Activated CD4-positive, alpha-beta T cell treated with anti-CD3 and anti-CD28 coated beads for 36 hours (primary cell): ENCODE measurements at places on chromosomes 11 and 22.

GRCh38 chr11:79406376-79406775, 34.5 kb downstream of the TENM4 start:
- no peak for DNase-seq

DNA sequence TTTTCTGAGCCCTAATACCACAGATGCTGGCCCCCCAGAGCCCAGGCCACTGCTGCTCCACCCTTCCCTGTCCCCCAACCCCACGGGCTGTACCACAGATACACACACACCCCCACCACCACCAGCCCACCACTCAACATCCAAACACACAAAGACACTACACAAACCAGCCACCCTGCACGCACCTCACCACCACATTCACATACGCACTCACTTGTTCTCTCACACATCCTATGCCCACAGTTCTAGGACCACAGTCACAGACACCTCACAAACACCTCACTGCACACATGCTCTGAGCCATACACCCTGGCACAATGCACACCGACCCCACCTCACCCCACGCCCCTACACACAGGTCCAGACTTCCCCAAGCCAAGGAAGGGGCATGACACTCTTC, 22.5 kb upstream of the OAF start:
- DNase-seq = no peak

DNA sequence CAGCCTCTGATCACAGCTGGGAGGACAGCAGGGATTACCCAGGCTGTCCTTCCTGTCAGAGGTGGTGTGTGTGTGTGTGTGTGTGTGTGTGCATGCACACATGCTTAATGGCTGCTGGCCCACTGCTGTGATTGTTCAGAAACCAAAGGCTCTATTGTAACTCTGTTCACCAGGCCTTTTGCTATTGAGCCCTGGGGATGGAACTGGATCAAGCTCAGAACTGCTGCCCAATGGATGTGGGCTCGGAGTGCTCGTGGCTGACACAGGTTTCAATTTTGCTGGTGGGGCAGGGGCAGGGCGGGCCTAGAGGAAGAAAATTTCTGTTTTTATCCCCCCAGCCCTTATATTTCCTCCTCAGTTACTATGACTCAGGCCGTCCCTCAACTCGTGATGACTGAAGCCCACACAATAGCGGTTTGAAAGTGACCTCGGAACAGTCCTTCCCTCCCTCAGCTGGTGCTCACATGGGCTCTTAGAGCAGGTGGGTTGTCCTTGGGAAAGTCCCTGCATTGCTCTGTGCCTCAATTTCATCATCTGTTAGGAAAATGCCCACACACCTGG, 359.3 kb downstream of the TENM4 start:
- no peak for DNase-seq

DNA sequence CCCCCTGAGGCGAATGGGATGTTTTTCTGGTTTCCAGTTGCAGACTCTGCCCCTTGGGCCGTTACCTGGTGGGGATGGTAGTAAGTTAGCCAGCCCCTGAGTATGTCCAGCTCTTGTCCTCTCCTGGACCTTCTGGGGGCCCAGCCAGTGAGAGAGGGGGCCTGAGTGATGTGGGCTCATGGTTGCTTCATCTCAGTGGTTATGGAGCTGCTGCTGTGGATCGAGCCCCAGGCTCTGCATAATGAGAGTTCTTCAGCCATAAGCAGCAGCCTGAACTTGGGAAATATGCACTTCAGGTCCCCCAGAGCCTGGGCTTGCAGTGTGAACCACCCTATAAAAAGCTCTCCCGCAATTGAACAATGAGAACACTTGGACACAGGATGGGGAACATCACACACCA, 5.9 kb downstream of the TMPRSS13 start:
- no peak for DNase-seq

GRCh38 chr11:66607126-66607834, 9.2 kb upstream of the RBM14 start:
- no peak for DNase-seq

DNA sequence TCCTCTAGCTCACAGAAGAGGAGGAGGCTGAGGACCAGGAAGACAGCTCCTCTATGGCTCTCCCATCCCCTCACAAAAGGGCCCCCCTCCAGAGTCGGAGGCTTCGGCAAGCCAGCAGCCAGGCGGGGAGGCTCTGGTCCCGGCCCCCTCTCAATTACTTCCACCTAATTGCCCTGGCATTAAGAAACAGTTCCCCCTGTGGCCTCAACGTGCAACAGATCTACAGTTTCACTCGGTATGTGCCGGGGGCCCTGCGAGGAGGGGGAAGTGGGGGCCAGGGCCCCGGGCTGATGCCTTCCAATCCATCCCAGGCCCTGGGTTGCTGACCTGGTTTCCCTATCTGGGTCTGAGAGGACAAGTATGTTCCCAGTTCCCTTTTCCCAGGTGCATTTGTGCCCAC, 7.9 kb downstream of the FOXR1 start:
- no peak for DNase-seq

- peak; percentile 99 for DNase-seq
Observed at GRCh38 chr22:38700789-38701628, at the start of gene JOSD1. Gene JOSD1 (minus strand): TSS chr22:38700943. CDS start chr22:38699987, 956 bp downstream.

- DNase-seq = no peak
Observed at GRCh38 chr11:80702264-80702663, 1261.4 kb upstream of the TENM4 start.

GRCh38 chr11:35150454-35150853, 11.5 kb downstream of the CD44 start:
- no peak for DNase-seq

DNA sequence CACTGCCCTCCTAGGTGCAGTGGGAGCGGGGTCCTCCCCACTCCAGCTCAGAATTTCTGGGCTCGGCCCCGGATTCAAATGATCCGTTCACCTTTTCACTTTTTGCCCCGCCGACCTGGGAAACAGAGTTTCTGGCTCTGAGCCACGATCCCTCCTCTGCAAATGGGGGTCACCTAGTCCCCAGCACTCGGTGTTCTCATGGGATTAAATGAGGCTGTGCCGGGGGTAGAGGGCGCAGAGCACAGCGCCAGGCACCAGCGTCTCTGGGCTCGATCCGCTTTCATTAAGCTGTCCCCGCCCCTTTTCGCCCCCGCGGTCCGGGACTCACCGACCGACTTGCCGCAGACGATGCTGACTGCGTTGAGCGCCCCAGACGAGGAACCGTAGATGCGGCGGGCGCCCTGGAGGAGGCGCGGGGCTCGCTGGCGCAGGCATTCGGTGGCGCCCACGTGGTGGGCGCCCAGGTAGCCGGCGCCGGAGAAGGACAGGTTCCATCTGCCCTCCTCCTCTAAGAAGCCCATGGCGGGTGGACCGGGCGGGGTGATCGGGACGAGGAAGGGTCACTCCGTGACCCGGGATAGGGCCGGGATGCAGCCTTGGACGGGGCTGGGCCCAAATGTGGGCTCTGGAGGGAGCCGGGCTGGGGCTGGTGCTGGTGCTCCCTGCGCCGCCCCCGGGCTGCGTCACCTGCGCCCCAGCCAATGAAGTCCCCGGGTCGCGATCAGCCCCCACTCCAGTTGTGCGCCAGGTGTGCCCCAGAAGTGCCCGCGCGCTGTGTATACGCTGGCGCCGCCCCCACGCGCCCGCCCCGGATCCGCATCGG, at the start of gene PNPLA5:
Gene PNPLA5, minus strand, starts transcription at position 654 of the 823 bp plus-strand sequence. Its CDS starts 133 bp downstream, at position 521.
- peak; percentile 74 for DNase-seq

GRCh38 chr11:88277349-88277915, 60.1 kb downstream of the CTSC start:
- no peak for DNase-seq

DNA sequence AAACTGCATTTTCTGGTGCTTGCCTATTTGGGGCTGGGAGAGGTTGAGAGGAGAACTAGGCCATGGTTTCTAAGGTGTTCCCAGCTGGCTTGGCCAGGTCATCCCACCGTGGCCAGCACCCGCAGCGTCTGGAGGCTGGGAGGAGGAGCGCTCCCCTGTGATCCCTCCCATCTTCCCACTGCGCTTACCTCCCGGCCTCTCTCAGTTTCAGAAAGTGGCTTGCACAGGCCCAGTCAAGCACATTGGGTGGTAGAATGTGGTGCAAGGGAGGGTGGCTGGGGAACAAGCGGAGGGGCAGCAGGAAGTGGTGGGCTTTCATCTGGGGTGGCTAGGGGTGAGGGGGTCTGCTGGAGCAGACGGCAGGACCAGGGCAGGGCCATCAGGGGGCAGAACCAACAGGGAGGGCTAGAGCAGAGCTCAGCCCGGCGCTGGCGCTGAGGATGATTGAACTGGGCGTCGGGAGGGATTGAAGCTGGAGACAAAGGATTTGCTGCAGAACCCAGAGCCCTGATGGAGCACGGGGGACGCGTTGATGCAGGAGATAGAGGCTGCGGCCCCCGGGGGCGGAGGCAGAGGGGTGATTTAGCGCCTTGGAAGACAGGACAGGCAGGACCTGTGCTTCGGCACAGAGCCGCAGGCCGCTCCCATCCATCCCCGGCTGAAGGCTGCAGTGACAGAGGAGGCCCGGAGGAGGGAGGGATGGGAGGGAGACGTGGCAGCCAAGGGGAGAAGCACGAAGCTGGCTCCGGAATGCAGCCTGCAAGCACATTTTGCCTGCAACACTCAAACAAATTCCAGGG, 76.0 kb downstream of the TRIM29 start:
- no peak for DNase-seq

DNA sequence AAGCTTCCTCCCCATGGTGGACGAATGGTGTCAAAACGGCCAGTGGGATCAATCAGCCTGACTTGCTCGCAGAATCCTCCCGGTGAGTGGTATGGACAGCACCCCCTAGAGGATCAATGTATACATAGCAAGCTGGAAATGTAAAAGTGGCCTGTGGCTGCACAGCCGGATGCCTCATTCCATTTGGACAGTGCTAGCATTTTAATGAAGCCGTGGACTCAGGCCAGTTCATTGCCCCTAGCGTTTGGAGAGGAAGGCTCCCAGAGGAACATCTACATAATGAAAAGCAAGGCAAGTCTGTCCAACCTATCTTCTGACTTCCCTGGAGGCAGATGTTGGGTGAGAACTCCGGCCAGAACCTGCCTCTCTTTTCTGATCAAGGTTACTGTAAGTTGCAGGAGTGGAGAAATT, 942.3 kb downstream of the NTM start:
- DNase-seq = peak; percentile 9

DNA sequence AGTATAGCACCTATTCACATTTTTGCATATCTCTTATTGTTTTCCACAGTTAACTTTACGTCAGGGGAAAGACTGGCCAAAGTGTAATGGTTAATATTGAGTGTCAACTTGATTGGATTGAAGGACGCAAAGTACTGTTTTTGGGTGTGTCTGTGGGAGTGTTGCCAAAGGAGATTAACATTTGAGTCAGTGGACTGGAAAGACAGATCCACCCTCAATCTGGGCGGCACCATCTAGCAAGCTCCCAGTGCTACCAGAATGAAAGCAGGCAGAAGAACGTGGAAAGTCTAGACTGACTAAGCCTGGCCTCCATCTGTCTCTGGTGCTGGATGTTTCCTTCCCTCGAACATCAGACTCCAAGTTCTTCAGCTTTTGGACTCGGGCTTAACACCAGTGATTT, 1900.7 kb upstream of the RAG2 start:
- DNase-seq = no peak

DNA sequence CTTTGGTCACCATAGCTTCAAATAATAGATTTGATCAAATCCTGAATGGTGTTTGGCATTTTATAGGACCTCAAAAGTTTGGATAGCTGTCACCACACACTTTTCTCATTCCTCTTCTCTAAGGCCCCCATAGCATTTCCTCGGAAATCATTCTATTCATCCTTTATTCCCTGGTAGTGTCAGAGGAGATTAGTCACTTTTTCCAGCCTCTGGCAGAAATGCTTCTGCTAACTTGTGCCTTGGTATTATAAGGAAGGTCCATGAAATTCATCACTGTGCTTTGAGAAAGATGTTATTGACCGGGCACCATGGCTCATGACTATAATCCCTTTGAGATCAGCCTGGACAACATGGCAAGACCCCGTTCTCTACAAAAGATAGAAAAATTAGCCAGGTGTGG, 19.7 kb upstream of the NUP160 start:
- DNase-seq = no peak

GRCh38 chr22:43185860-43186261, 1.1 kb downstream of the TTLL12 start:
- DNase-seq = no peak

DNA sequence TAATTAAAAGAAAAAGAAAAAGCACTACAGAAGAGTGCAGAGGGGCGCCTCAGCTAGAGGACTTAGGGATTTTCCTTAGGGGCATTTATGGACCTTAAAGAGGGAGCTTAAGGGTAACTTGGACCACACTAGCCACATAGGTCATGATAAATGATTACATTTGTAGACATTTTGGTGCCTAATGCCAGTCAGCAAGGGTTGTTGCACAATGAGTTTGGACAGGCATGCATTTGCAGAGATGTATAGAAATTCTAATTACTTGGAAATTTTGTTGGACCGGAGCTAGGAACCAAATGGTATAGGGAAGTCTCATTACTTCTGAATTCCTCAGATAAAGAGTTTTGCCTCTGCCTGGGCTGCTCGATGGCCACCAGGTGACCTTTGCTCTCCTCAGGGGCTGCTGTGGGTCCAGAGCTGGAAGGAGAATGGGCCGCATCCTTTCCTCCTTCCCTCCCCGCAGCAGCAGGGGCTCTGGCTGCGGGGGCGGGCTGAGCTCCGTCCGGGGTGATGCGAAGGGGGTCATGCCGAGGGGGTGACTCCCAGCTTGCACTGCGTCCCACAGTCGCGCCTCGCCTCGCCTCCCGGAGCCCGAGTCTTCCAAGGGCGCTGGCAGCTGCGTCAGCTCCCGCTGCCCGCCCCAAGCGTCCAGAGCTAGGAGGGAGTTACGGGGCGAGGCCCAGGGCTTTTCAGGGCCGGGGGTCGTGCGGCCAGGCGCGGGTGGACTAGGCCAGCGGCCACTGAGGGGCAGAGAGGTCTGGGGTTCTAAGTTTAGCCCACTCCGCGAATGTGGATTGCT, 20.3 kb upstream of the MALAT1 start:
- no peak for DNase-seq

DNA sequence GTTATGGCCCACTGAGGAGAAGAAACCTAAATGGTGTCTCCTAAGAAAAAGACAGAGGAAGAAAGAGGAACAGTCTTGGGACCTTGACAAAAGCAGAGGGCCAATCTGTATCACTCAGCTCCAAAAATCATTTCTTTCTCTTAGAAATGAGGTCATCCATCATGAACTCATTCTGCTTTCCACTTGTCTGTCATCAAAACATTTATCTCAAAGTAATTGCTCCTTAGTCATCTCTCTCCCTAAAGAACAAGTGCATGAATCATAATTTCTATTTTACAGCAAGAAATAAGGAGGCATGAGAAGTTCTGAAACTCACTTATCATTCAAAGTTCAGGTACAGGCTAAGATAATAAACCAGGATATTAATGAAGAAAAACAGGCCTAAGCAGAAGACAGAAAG, 375.6 kb downstream of the KCNA4 start:
- no peak for DNase-seq

DNA sequence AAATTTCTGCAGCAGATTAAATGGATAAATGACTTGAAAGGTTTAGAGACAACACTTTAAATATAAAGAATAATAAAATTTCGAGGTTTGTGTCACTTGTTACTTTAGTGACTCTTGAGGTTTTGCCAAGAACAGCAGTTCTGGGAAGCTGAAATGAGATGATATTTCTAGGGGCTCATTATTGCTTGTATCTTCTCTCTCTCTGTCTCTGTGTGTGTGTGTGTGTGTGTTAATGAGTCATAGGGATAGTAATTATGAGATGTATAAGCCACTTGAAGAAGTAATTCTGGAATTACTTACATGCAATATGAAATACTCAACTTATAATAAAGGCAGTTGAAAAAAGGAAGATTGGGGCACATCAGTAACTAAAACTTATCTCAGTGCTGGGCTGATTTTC, 9.6 kb upstream of the OR10G7 start:
- DNase-seq = no peak
